ENCODE measurements at places on chromosomes 4 and X.

GRCh38 chr4:93540562-93540961, 288.0 kb upstream of the ATOH1 start:
- DNase-seq = no peak

DNA sequence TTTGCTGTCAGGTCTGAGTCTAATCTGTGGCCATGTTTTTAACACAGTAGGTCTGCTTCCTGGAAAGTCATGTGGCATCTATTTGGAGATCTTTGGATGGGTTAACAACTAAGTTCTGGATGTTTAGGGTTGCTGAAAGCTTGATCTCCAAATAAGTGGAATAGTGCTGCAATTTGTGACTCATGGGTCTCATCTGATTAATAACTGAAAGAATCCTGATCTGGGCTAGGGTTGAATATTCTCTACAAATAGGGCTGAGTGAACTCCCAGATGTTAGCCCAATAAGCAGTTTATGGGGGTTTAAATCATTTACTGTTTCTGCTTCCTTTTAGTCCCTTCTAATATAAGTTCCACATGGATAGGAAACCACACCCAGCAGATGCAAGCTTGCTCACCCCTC, 23.1 kb downstream of the CT47C1 start:
- no peak for DNase-seq

- no peak for DNase-seq
These were observed 92.0 kb downstream of the NFKB1 start for GRCh38 chr4:102593147-102593546.

DNA sequence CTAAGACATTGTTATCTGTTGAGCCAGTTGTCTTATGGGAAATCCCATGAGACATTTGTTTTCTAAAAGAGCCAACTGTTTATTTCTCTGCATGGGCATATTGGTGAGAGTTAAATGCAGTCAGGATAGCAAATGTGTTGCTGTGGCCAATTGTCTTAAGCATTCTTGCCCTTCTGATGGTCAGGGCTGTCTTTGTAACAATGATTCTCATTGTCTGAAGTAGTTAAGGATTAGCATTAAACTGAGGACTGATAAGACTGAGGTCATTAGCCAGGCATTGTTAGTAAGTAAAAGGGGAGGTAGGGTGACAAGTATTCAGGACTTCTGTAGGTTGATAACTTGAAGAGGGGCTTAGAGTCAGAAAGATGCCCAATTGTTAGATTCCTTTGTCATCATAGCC, 11.2 kb upstream of the MORF4L2 start:
- no peak for DNase-seq

GRCh38 chr4:99872570-99872969, 21.7 kb downstream of the LAMTOR3 start:
- DNase-seq = no peak

GRCh38 chr4:80500613-80501012, 165.1 kb downstream of the CFAP299 start:
- DNase-seq = no peak

DNA sequence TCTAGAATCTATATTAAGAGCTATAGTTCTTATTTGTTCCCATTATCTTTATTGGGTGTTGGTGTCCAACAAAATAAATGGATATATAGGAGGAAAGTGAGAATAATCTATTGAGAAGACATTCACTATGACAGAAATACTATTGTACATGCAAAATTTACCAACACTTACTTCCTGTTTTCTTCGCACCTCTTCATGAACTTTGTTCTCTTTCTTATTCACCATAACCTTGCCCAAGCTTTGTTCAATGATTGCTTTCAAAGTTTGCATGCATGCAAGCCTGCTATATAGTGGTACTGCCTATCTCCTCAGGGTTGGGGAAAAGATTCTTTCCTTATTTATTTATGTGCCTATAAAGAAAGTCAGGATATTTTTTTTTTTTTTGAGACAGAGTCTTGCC, 176.4 kb upstream of the JADE1 start:
- DNase-seq = no peak

DNA sequence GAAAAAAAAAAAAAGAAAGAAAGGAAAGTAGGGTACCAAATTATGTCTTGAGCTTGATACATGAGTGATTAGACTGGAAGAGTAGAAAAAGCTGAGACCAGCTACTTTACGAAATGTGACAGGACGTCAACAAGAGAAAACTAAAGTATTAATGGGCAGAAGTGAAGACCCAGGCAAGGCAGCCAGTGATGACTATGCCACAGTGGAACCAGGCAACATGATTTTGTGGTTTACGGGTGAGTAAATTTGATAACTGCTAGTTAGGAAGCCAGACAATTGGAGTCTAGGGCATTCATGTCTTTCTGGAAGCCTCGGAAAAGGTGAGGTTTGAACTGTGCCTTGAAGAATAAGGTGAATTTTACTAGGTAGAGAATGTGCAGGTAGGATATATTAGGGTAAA, 326.4 kb downstream of the TENM3 start:
- DNase-seq = no peak

DNA sequence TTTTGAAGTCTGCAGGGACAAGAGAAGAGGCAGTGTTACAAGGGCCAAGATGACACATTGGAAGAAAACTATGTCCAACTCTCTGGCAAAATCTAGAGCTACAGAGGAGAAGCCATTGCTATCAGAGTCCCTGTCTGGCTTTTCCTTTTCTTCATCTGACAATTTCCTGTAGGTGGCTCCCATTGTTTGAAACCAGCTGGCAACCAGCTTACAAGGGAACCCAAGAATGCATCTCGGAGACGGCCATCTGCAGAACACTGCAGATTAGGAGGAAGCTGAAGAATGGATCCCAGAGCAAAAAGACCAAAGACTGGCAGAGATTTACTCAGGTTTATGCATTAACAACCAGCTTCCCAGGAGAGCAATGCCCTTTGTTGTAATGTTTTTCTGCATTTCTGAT, 216.2 kb upstream of the CTSO start:
- DNase-seq = no peak

- no peak for DNase-seq
These were observed 158.4 kb upstream of the SLC7A11 start for GRCh38 chr4:138400543-138400942.

DNA sequence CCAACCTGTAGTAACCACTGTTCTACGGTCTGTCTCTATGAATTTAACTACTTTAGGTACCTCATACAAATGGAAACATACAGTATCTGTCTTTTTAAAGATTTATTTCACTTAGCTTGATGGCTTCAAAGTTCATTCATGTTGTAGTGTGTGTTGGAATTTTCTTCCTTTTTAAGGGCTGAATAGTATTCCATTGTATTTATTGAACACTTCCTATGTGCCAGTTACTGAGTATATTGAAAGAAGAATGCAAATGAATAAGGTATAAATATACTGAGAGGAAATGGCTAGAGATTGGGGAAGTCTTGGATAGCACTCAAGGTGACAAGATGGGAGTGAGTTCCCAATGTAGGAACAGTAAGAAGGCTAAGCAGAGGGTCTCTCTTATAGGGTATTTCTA, 17.3 kb downstream of the TBC1D19 start:
- DNase-seq = no peak

DNA sequence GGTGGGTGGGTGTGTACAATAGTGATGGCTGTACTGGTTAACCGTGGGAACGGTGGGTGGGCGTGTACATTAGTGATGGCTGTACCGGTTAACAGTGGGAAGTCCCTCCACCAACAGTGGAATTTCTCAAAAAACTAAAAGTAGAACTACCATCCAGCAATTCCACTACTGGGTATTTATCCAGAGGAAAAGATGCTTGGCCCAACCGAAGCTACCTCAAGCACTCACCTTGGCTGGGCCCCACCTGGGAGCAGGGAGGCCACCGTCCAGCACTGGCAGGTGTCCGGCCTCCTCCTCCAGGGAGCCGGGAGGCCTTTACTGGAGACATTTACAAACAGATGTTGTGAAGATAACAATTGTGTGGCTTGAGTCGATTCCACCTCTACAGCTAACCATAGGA, 6.0 kb upstream of the MAEA start:
- DNase-seq = no peak

DNA sequence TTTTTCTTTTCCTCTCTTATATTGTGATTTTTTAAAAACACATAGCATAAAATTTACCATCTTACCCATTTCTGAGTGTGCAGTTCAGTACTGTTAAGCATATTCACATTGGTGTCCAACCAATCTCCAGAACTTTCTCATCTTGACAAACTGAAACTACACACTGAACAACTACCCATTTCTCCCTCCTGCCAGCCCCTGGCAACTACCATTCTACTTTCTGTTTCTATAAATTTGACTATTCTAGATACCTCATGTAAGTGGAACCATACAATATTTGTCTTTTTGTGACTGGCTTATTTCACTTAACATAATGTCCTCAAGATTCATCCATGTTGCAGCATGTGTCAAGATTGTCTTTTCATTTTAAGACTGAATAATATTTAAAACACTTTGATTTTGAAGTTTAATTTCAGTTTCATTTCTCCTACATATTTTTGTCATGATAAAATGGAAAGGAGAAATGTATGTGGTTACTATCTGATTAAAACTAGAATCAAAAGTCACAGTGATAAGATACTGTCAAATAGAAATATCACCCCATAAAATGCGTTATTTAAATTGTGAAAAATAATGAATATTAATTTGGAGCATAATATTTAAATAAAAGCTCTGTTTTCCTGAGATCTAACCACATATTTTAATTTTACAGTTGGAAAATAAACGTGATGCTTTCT, 122.8 kb downstream of the DIPK2B start:
- no peak for DNase-seq

DNA sequence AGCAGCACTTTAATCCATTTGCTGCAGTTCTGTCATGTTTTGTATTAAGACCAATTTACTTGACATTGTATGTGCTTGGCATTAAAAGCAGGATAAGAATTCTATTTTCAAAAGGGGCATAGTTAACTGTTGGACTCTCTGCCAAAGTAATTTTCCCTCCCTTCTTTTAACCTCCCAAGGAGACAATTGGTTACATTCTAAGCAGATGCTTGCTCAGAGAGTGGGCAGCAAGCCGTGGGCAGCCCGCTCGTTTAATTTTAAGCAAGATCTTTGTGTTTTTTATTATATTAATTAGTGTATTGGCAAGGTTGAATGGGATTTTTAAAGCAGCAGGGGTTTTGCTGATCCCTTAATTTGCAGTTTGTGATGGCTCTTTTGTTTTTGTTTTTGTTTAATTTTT, 37.1 kb upstream of the KLHL8 start:
- DNase-seq = no peak

GRCh38 chr4:74543983-74544382, 99.0 kb downstream of the AREG start:
- no peak for DNase-seq

DNA sequence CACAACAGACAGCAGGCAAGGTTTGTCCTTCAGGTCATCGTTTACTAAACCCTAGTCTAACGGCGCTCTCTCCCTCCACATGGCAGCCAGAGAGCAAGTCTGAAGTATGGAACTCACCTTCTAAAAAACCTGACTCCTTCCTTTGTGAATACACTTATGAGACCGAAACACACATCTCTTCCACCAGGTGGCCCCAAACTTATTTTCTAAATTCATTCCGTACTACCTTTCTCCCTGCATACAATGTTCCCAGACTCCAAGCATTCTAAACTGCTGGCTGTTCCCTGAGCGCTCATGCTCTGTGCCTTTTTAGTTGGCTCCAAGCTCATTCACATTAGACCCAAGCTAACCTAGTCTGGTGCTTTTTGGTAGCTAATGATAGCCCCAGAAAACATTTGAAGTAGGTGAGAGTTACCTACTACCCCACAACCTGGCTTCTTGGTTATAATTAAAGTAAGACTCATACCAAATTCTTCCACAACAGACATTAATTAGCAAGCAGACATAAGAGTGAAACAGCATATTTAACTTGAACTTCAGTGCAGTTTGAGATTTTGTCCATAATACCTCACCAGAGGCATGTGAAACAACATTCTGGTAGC, 67.6 kb upstream of the DCLK2 start:
- no peak for DNase-seq

- DNase-seq = no peak
These were observed 18.9 kb upstream of the CABS1 start for GRCh38 chr4:70315928-70316327.

DNA sequence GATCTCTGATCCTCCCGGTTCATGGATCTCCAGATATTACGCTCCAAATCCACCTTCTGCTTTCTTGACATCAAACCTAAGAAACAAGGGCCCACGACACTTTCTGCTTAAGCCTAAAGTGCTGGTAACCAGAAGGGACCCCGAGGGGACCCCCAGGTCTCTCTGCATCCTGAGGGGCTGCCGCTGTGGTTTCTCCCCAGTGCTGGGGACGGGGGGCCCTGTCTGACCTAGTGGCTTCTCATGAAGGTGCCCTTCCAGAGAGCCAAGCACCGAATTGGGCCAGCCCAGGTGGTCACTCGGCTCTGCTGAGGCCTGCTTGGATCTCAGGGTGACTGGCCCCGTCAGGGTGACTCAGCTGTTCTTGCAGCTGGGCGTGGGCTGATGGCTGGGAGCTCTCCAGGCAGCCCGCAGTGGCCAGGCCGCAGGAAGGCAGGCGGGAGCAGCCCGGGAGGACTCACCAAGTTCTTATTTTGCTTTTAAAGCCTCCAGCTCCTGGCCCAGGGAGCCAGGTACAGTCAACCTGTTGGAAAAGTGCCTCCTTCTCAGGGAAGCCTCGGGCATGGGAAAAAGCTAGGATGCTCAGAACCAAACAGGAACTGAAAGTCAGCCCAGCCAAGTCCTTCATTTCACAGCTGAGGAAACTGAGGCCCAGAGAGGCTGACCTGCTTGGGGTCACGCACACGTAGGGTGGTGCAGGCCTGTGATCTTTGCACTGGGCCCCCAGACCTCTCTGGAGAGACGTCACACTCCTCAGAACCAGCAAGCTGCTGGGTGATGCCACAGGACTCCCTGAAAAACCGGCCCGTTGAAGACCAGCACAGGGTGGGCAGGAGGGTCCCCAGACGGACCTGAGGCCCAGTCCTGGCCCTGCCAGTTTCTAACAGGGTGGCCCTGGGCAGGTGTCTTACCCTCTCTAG, 16.7 kb downstream of the BLOC1S4 start:
- no peak for DNase-seq
